CD4-positive, alpha-beta T cell (primary cell): ENCODE measurements at places on chromosomes 4 and X.

DNA sequence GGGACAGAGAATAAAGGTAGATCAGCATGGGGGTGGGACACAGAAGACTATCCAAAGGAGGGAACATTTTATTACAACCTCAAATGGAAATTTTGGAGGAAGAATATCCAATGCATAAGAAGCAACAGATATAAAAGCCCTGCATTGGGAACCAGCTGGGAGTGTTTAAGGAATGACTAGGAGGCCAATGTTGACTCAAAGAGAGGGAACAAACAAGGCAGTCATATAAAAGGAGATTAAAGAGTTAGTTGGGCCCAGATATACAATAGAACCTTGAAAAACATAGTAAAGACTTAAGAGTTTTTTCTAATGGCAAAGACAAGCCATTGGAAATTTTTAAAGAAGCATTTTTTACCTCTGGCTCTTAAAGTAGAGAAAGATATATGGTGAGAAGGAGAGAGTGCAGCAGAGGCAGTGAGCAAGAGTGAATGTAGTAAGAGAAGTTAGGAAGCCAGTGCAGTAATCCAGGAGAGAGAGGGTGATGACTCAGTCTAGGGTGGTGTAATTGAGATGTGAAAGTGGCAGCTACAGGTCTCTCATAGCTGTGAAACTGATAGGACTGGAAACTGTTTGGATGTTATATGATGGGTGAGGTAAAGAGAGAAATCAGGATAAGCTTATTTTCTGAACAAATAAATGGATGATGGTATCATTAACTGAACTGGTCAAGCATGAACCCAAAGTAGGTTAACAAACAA, 182.2 kb upstream of the ATOH1 start:
- no peaks in the 10 kb centered on the region for H3K4me1 ChIP-seq
- no peaks in the 10 kb centered on the region for H3K27me3 ChIP-seq
- H3K27ac ChIP-seq: no peak overlapping the region
- H3K4me3 ChIP-seq: no peak overlapping the region
- no peak for DNase-seq

GRCh38 chr4:113739197-113739596, 22.3 kb downstream of the CAMK2D start:
- no peaks in the 10 kb centered on the region for H3K36me3 ChIP-seq
- H3K4me1 ChIP-seq: peaks cover 3% of the 10 kb centered on the region
- H3K27ac ChIP-seq: no peak overlapping the region
- H3K27me3 ChIP-seq: no peaks in the 10 kb centered on the region
- no peak overlapping the region for H3K4me3 ChIP-seq

DNA sequence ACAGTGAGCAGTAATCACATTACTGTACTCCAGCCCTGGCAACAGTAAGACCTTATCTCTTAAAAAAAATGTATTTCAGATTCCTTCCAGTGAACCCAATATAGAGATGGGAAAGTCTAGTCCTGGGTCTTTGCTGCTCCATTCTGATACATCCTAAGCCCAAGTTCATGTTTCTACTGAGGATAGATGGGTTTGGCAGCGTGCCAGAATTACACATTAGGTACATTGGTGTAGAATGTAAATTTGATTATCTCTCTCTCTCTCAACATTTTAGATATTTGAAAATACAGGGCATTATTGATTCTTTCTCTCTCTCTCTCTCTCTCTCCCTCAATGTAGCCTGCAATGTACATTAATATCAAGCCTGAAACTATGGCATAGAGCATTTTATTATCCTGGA, 43.5 kb upstream of the ZNF330 start:
- H3K27me3 ChIP-seq: no peaks in the 10 kb centered on the region
- H3K4me1 ChIP-seq: no peaks in the 10 kb centered on the region
- DNase-seq: no peak

GRCh38 chr4:101128473-101128872, 218.9 kb downstream of the PPP3CA start:
- H3K27me3 ChIP-seq: no peaks in the 10 kb centered on the region
- H3K36me3 ChIP-seq: no peaks in the 10 kb centered on the region
- H3K4me1 ChIP-seq: no peaks in the 10 kb centered on the region
- no peak for DNase-seq

DNA sequence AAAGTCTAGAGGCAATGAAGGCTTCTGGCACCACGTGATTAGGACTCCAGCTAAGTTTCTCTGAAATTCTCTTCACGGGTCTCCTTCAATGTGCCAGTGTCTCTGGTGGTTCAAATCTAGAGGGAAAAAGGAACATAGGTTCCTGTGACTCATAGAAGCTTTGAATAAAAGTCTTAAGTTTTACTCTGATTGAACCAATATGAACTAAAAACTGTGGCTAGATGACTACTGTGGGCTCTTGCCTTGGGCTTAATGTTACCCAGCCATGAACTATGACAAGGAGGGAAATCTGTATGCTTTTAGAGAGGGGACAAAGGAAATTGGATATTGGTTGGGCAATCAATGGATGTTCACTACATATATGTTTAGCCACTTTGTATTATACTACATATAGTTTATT, 49.9 kb upstream of the TEX13D start:
- no peaks in the 10 kb centered on the region for H3K36me3 ChIP-seq
- H3K27me3 ChIP-seq: no peaks in the 10 kb centered on the region
- DNase-seq: no peak
- H3K4me1 ChIP-seq: no peaks in the 10 kb centered on the region
- no peak overlapping the region for H3K27ac ChIP-seq

DNA sequence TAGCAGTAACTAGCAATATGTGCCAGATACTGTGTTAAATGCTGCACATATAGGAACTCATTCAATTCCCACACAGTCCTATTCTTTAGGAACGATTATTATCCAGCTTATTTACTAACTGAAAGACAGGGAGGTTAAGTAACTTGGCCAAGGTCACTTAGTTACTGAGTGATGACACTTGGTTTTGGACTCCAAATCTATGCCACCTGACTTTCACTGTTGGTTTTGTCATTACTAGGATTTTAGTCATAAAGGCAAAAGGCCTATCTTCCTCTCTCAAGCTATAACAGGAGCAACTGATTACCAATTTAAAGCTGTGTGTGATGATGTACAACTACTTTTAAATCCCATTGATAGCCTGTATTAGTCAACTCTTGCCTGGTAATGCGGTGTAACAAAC, 138.9 kb upstream of the STX18 start:
- H3K4me1 ChIP-seq: no peaks in the 10 kb centered on the region
- H3K27me3 ChIP-seq: no peaks in the 10 kb centered on the region
- H3K27ac ChIP-seq: no peak overlapping the region
- no peak overlapping the region for H3K4me3 ChIP-seq

GRCh38 chrX:623599-624315, 6.8 kb upstream of the SHOX start:
- no peaks in the 10 kb centered on the region for H3K36me3 ChIP-seq
- H3K27ac ChIP-seq: no peak overlapping the region
- peaks cover 30% of the 10 kb centered on the region for H3K27me3 ChIP-seq
- DNase-seq: no peak
- no peak overlapping the region for H3K4me3 ChIP-seq

GRCh38 chrX:86133761-86134160, 14.5 kb upstream of the DACH2 start:
- H3K27ac ChIP-seq: no peak overlapping the region
- H3K4me1 ChIP-seq: no peaks in the 10 kb centered on the region
- no peaks in the 10 kb centered on the region for H3K36me3 ChIP-seq
- no peaks in the 10 kb centered on the region for H3K27me3 ChIP-seq
- H3K4me3 ChIP-seq: no peak overlapping the region

DNA sequence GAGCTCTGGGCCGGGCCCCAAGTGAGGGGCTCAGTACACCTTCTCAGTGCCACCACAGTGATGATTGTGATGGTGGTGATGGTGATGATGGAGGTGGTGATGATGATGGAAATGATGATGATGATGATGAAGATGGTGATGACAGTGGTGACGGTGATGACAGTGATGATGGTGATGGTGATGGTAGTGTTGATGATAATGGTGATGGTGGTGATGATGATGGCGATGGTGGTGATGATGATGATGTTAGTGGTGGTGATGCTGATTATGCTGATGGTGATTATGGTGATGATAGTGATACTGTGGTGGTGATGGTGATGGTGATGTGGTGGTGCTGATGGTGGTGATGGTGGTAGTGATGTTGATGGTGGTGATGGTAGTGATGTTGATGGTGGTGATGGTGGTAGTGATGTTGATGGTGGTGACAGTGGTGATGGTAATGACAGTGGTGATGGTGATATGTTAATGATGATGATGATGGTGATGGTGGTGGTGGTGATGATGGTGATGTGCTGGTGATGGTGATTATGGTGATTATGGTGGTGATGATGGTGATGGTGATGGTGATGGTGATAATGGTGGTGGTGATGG, 29.9 kb downstream of the HMX1 start:
- no peak for DNase-seq
- H3K36me3 ChIP-seq: no peaks in the 10 kb centered on the region
- no peaks in the 10 kb centered on the region for H3K4me1 ChIP-seq
- no peaks in the 10 kb centered on the region for H3K27me3 ChIP-seq
- H3K4me3 ChIP-seq: no peak overlapping the region
